Activated CD4-positive, alpha-beta memory T cell treated with anti-CD3 and anti-CD28 coated beads, Interleukin-2, amount 10 ng/mL, durations not matched to agents 7 days and 5 days (primary cell): ENCODE measurements at places on chromosomes 7 and 10. TPM values are rescaled to one million over a fixed set of nuclear protein-coding genes. Genes with fewer than 3 reads are reported as not detected.

- no peaks in the 10 kb centered on the region for H3K4me1 ChIP-seq
- no peak for DNase-seq
- H3K36me3 ChIP-seq, result no peaks in the 10 kb centered on the region
- no peaks in the 10 kb centered on the region for H3K27me3 ChIP-seq
Measured at GRCh38 chr10:1029838-1030237, 4.2 kb upstream of the IDI2 start.

- peaks cover 12% of the 10 kb centered on the region for H3K36me3 ChIP-seq
- peak; percentile 31 for DNase-seq
- no peaks in the 10 kb centered on the region for H3K27me3 ChIP-seq
- no peak overlapping the region for H3K4me3 ChIP-seq
- H3K4me1 ChIP-seq, result peaks cover 11% of the 10 kb centered on the region
- peak overlapping the region; percentile 31 for H3K27ac ChIP-seq
Measured at GRCh38 chr10:77970869-77971803, 44.6 kb upstream of the DLG5 start.

- no peaks in the 10 kb centered on the region for H3K4me1 ChIP-seq
- no peaks in the 10 kb centered on the region for H3K36me3 ChIP-seq
- H3K27me3 ChIP-seq, result no peaks in the 10 kb centered on the region
- no peak overlapping the region for H3K27ac ChIP-seq
Measured at GRCh38 chr7:8536431-8536830, 103.0 kb downstream of the NXPH1 start.

DNA sequence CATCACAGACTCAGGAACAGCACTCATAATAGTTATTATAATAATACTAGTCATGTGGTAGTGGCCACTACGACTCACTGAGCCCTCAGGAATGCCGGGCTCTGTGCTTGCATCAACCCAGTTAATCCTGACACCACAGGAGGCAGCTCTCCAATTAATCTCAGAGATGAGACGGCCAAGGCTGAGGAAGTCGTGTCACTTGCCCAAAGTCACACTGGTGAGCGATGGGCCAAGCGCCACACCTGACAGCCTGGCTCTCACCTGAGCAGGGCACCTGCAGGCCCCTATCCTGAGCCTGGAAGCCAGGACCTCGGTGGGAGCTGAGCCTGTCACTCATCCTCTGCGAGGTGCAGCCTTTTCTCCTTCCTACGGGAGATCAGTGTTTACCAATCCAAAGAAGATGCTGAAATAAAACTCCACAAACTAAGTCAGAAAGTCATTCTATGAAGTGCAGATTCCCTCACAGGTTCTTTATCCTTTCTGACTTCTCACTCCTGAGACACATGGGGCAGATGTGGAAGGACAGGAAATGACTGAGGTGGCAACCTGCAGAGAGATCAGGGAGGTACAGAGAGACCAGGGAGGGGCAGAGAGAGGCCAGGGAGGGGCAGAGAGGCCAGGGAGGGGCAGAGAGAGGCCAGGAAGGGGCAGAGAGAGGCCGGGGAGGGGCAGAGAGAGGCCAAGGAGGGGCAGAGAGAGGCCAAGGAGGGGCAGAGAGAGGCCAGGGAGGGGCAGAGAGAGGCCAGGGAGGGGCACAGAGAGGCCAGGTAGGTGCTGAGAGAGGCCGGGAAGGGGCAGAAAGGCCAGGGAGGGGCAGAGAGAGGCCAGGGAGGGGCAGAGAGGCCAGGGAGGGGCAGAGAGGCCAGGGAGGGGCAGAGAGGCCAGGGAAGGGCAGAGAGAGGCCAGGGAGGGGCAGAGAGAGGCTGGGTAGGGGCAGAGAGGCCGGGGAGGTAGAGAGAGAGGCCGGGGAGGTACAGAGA, 38.5 kb downstream of the VIPR2 start:
- no peak overlapping the region for H3K27ac ChIP-seq
- peaks cover 5% of the 10 kb centered on the region for H3K27me3 ChIP-seq
- no peak for DNase-seq
- H3K36me3 ChIP-seq, result no peaks in the 10 kb centered on the region
- no peaks in the 10 kb centered on the region for H3K4me1 ChIP-seq
- H3K4me3 ChIP-seq, result no peak overlapping the region

GRCh38 chr10:34305189-34305588, 509.9 kb downstream of the PARD3 start:
- H3K36me3 ChIP-seq, result no peaks in the 10 kb centered on the region
- DNase-seq, result no peak
- H3K27ac ChIP-seq, result no peak overlapping the region

Gene PNLIP
- not detected for total RNA-seq
